ENCODE measurements at places on chromosomes 11 and 22.
A peak's percentile ranks its signal among the peaks of the same experiment; 100 is the strongest.

GRCh38 chr11:3616721-3617460 lies 24.9 kb downstream of the ART5 start:
- DNase-seq = no peak

DNA sequence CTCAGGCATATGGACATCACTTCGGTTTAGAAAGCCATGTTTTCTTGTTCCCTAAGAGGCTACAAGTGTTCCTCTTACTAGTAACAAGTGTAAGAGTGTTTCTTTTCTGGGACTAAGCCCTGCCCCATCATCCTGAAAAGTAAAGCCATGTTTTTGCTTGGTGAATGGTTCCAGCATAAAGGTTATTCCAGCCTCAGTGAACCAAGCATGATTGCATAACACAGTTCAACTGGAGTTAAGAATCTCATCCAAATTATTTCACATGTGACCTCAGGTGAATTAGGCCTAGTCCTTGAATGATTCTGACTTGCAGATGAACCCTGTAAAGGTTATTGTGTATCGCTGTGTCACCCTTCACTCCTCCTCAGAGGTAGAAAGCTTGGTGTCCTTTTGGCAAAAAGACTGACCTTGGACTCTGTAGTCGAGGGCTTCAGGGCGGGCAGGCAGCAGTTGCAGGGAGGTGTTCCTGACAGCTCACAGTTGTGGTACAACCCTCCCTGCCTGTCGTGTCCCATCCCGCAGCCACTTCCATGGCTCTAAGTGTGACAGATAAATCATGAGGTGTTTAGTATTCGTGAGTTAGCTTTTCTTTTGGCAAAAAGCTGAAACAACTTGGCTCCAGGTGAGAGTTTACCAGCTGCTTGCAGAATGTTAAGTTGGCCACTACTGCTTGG lies 321.8 kb downstream of the CADM1 start:
- no peak for DNase-seq

DNA sequence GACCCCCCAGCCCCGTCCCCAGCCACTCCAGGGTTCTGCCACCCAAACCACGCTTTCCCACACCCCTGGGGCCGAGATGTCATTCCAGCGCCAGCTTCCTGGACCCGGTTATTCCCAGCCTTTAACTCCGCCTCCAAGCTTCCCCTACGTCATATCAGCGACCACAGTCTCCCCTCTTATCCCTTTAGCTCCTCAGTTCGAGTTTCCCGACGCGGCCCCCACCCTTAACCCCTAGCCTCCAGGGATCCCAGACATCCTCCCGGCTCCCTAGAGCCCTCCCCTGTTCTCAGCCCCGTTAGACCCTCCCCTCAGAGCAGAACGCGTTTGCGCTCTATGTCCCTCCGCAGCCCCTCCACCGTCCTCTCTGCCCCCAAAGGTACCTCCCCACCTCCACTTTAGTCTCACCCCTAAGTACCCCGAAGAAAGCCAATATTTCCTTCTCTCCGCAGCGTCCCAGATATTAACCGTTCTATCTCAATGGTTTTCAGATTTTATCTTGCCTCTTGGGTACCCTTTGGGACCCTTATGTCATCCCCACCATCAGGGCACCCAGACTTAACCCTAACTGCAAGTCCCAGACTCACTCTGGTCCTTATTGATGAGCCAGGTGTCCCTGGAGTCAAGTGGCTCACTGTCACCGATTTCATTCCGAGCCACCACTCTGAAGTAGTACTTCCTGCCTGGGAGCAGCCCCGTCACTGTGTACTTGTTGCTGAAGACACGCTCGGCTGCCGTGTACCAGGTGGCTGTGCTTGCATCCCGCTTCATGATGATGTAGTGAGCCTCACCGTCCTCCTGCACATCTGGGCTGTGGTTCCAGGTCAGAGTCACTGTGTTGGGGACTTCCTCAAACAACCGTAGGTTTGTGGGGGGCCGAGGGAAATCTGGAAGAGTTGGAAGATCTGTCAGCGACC lies 8.0 kb downstream of the TMEM86A start:
- peak; percentile 55 for DNase-seq

DNA sequence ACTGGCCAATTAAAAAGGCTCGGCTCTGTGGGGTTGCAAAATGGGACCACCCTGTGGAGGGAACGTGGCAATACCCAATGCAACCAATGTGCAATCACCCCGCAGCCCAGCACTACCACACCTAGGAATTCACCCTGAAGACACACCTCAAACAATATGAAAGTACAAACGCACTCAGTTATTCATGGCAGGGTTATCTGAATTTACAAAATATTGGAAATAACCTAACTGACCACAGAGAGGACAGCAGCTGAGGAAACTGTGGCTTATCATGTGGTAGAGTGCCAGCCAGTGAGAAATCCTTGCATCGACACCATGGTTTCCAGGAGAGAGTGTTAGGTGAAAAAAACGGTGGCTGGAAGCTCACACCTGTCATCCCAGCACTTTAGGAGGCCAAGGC lies 18.7 kb downstream of the ALG12 start:
- DNase-seq = no peak

GRCh38 chr11:132844956-132845696 lies 687.2 kb downstream of the OPCML start:
- DNase-seq = peak; percentile 22
